A172 (cell line): ENCODE measurements at places on chromosomes 3 and 15.
A peak's percentile ranks its signal among the peaks of the same experiment; 100 is the strongest.

- DNase-seq: no peak
These were observed 94.4 kb upstream of the FAM174B start for GRCh38 chr15:92749946-92750345.

DNA sequence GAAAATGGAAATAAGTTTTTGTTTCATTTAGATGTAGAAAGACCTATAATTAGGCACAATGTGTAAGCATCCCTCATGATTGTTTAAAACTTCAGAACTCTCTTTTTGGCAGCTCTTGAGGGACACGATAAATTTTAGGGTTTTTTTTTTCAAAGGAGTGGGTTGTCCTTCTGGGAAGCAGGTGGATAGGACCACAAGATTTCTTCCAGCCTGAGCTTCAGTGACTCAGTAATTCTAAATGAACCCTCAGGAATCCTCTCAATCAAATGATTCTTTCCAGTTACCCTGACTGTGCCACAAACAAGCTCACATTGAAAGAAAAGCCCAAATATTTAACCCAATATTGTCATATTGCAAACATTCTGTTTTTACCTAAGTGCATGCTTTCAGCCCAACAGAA lies 45.1 kb downstream of the COL8A1 start:
- DNase-seq: no peak

DNA sequence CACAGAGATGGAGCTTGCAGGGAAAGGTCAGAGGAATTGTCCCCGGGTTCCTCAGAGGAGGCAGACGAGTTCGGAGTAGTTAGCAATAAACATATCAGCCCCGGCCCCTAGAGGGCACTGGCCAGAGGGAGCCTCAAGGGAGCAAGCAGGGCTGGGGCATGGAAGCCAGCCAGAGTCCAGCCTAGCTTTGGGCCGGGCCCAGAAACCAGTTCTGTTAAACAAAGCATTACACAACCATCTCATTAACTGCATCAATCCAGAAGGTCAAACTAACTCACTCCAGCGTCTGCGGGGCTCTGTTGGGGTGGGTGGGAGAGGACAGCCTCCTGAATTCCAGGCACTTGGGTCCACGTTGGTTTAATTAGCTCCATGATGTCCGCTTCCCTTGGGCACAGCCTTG lies 41.0 kb upstream of the IREB2 start:
- no peak for DNase-seq

DNA sequence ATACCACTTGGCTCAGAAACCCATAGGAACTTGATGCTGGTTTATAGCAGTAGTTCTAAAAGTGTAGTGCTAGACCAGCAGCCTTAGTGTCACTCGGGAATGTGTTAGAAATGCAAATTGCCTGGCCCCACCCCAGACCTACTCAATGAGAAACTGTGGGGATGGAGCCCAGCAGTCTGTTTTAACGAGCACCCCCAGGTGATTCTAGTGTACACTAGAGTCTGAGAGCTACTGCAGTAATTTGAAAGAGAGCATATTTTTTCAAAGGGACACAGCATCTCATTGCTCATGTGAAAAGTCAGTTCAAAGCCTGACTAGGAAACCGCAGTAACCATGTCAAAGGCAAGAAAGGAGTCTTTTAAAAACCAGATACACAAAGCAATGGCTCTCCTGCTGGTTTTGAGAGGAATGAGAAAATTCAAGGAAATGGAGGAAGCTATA lies 313.4 kb downstream of the SQOR start:
- no peak for DNase-seq

- DNase-seq: no peak
These were observed 109.7 kb downstream of the GALK2 start for GRCh38 chr15:49279521-49280456.

DNA sequence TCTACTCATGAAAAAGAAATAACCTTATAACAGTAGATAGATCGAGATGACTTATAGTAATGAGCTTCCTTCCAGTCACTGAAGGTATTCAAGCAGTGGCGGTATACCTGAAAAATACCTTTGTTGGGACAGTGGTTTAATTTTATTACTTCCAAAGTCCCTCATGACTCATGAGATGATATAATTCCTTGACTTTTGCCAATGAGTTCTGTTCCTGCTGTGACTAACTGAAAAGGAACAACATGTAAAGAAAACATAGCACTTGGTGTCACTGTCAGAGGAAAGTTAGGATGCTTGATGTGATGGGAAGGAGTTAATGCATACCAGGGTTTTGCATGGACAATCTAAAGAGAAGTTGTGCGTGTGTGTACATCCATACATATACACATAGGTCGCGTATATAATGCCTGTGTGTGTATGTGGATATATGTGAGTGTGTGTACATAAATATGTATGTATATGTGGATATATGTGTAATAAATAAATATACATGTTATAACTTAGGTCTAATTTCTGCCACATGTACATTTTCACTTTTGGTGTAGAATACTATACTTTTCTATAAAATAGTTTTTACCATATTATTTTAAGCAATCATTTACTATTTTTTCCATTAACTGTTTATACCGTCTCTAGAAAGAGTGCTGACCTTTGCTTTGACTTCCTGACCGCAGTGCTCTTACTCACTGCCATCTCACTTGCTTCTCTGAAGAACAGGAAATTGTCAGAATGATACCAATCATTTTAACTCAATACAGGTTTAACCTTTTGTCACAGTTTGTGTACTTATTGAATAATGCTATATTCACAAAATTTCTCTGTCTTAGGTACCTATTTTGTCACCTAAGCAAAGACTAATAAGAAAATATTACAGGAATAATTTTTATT lies 12.6 kb upstream of the PAK2 start:
- peak; percentile 58 for DNase-seq

DNA sequence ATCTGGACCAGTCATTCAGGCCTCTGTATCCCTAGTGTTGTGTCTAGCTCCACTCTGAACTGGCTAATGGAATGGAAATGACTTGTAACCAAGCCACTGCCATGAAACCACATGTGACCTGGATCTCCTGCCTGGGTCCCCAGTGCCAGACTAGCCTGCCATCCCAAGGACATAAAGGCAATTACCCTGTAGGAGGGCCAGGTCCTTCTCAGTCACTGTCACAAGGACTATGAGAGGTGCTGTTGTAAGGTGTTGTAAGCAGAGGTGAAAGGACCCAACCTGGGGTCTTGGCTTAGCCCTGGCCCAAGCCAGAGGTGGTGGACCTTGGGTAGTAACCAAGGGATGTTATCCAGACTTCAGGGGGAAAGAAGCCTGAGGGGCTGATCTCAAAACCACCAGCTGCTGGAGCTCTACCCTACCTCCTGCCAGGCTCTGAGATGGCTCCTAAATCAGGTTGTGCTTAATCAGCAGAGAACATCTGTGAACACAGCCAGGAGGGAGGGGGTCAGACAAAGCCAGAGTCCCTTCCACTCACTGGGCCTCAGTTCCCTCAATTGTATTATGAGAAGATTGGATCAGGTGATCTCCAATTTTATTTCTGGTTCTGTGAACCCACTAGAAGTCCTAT lies 15.7 kb upstream of the KLHL24 start:
- no peak for DNase-seq

DNA sequence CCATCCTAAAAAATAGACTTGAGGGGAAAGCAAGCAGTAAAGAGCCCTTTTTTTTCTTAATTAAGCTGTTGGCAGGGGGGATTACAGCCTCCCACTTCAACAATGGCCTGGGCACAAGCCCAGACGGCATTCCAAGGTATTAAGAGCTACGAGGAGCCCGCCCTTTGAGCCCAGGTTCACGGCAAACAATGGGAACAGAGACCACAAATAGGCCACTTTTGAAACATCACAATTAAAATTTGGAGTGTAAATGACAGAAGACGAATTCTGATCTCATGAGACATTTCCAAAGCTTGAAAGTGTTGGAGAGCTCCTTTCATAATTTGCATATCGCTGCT lies 8.9 kb downstream of the CHSY1 start:
- DNase-seq: peak; percentile 37

- DNase-seq: no peak
These were observed 61.3 kb downstream of the ZDHHC19 start for GRCh38 chr3:196149831-196150301.

DNA sequence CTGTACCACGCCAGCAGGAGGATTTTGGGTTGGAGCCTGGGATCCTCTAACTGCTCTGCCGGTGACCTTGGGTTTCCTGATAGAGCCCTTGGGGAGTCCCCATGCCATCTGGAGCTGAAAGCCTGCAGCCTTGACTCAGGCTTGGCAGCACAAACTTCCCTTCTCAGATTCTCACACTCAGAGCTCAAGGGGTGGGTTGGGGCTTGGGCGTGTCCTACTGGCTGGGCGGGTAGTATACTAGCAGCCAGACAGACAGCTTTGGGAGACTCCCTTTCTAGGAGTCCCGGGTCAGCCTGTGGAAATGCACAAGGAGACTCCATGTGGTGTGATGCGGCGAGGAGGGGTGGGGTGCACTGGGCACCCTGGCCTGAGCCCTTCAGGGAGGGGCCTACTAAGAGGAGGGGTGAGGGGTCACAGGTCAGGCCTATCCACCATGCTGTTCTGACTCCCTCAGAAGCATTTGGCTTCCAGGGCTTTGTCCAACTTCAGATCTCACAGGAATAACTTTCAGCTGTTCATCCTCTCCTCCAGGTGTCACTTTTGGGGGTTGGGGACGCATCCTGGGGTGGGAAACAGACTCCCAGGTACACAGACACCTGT lies 21.6 kb upstream of the PLXNA1 start:
- DNase-seq: peak; percentile 90

- DNase-seq: no peak
These were observed 90.7 kb downstream of the ATP8B4 start for GRCh38 chr15:50028326-50028725.

- DNase-seq: peak; percentile 67
These were observed 186.7 kb downstream of the NLGN1 start for GRCh38 chr3:173584093-173584837.

- no peak for DNase-seq
These were observed 34.2 kb downstream of the ALS2CL start for GRCh38 chr3:46659285-46659684.

DNA sequence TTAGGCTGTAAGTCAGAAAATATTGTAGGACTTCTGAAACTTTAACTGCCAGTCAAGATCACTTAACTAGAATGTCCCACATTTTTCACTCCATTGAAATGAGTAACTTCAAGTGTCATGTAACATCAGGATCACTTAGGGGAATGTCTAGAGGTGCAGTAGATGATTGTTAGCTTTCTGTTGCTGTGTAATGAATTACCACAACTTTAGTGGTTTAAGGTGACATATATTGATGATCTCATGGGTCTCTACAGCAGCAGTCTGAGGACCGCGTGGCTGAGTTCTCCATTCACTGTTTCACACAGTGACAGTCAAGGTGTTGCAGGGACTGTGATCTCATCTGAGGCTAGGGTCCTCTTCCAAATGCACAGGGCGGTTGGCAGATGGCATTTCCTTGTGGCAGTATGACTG lies 82.7 kb downstream of the SLC25A26 start:
- DNase-seq: no peak

DNA sequence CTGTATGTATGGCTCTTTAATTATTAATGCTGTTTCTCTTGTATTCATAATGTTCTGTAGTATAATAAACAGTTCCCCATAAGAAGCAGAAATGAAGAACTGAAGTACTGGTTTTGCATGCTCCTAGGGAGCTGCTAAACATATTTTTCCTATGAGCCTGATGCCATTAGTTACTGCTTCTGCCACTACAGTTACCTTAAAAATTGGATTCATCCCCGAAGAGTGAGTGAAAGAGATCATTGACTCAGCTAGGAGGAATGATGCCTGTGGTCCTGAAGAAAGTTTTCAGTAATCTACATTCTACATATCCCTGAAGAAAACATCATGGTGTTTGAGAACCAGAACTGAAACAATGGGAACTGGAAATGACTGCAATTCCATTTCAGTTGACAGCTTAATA lies 37.1 kb upstream of the ST3GAL6 start:
- peak; percentile 43 for DNase-seq

- no peak for DNase-seq
These were observed 27.2 kb downstream of the PLSCR4 start for GRCh38 chr3:146223401-146224373.

DNA sequence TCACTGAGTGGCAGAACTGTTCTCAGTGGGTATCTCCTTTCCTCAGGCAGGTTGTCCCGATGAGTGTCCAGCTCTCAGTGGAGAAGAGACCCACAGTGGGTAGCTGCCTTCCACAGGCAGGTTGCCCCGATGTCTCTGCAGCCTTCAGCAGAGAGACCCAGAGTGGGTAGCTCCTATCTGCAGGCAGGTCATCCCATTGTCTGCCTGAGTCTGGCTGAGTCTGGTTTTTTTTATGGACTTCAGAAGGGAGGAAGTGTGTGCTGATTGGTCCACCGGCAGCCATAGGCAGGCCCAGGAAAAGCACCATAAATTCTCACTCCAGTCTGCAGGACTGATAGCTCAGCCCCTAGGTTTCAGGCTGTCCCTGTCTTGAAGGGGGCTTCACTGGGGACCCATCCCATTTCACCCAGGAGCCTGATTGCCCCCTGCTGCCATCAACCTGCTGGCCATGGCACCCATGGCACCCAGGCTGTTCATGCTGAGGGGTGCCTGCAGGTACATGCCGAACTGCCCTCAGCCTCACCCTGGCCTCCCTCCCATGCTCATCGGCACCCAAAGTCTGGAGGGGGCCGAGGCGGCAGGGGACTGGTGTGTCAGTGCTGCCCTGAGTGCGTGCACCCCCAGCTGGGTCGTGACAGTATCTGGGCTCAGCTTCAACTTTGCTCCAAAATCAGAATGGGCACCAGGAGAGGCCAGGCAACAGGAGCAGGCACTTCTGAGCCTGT lies 3.6 kb upstream of the LIMD1 start:
- DNase-seq: no peak
